ENCODE measurements at places on chromosomes 2 and 18. TPM values are rescaled to one million over a fixed set of nuclear protein-coding genes. Genes with fewer than 3 reads are reported as not detected.

ITM2C gene
- total RNA-seq: 695 TPM

CDH20 gene
- total RNA-seq: 43.4 TPM

PLEKHA3 gene
- 50.4 TPM for total RNA-seq

CHRND gene
- 0.80 TPM for total RNA-seq

LCT gene
- 0.21 TPM for total RNA-seq

CPLX4 gene
- total RNA-seq: not detected

LYPD6B gene
- total RNA-seq: 2.0 TPM

ZDBF2 gene
- 58.1 TPM for total RNA-seq

RGPD8 gene
- total RNA-seq: 45.7 TPM

IL37 gene
- not detected for total RNA-seq

MTIF2 gene
- 26.8 TPM for total RNA-seq

SOWAHC gene
- 2.4 TPM for total RNA-seq

EPHA4 gene
- total RNA-seq: 271 TPM

CCDC141 gene
- total RNA-seq: 1.2 TPM

ARHGEF4 gene
- 286 TPM for total RNA-seq

PLGLB2 gene
- total RNA-seq: 2.5 TPM

PROM2 gene
- total RNA-seq: 5.5 TPM

CCDC102B gene
- total RNA-seq: 18.4 TPM

CDH19 gene
- total RNA-seq: 5.8 TPM

ABCG5 gene
- 0.23 TPM for total RNA-seq

SLC23A3 gene
- 4.5 TPM for total RNA-seq

REG1A gene
- total RNA-seq: not detected

CIB4 gene
- not detected for total RNA-seq

RGPD4 gene
- 0.35 TPM for total RNA-seq

TOGARAM2 gene
- 8.7 TPM for total RNA-seq

TUBA4B gene
- total RNA-seq: not detected

WNT10A gene
- 1.2 TPM for total RNA-seq

HOXD8 gene
- not detected for total RNA-seq

SCYGR4 gene
- total RNA-seq: not detected

KANSL1L gene
- total RNA-seq: 42.2 TPM

CD302 gene
- 3.0 TPM for total RNA-seq

LYPD6 gene
- total RNA-seq: 5.9 TPM

MARCHF7 gene
- total RNA-seq: 80.6 TPM

THADA gene
- total RNA-seq: 27.5 TPM

ALKAL2 gene
- total RNA-seq: 0.54 TPM

TNS1 gene
- total RNA-seq: 135 TPM

MCEE gene
- total RNA-seq: 12.4 TPM

BOLL gene
- not detected for total RNA-seq

GBX2 gene
- not detected for total RNA-seq
